ENCODE measurements at places on chromosomes 6 and 20. TPM values are rescaled to one million over a fixed set of nuclear protein-coding genes. Genes with fewer than 3 reads are reported as not detected.
A peak's percentile ranks its signal among the peaks of the same experiment; 100 is the strongest.

Gene RBM24
- not detected for total RNA-seq

GRCh38 chr6:82780334-82780733, 285.3 kb downstream of the UBE3D start:
- H3K4me1 ChIP-seq = no peaks in the 10 kb centered on the region
- peaks cover 2% of the 10 kb centered on the region for H3K27me3 ChIP-seq
- H3K27ac ChIP-seq = no peak overlapping the region
- no peak for DNase-seq
- no peak overlapping the region for H3K4me3 ChIP-seq
- H3K36me3 ChIP-seq = no peaks in the 10 kb centered on the region

- H3K4me1 ChIP-seq = peaks cover 17% of the 10 kb centered on the region
- peak overlapping the region; percentile 91 for H3K4me3 ChIP-seq
- no peak for DNase-seq
- H3K36me3 ChIP-seq = peaks cover 2% of the 10 kb centered on the region
- H3K27me3 ChIP-seq = peaks cover 63% of the 10 kb centered on the region
These were observed 41.5 kb upstream of the ZNFX1 start for GRCh38 chr20:49319208-49319809.

DNA sequence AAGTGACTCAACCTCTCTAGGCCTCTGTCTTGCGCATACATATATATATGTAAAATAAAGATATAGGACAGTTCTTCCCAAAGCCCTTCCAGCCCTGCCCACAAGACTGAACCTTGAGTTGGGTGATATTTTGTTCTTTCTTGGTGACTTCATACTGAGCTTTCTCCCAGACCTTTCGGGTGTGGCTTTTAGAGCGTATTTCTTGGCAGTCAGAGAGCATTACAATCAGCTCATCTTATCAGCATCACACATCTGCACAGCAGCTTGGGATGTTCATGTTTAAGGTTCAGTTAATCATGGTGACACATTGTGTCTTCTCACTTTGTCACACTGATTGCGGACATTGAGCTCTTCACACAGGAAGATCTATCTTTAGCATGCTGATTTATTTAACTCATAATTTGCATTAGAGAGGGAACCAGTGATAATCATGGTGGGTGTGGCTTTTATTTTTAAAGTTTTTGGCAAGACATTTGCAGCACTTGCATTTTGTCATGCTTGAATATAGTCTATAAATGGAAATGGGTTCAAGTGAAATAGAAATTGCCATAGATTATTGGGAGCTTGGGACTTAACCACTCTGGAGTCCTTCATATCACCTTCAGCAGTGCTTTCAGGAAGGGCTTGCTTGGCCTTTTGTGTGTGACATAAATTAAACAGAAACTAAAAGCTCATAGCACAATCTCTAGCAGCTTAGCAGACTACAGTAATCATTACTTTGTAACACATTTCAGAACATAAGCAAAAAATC, 8.3 kb downstream of the KIF3B start:
- H3K27me3 ChIP-seq = no peaks in the 10 kb centered on the region
- peak overlapping the region; percentile 73 for H3K4me3 ChIP-seq
- peaks cover 22% of the 10 kb centered on the region for H3K36me3 ChIP-seq
- peak overlapping the region; percentile 89 for H3K27ac ChIP-seq

Gene TMEM244
- total RNA-seq = 1.0 TPM

Gene SLC22A2
- not detected for total RNA-seq

DNA sequence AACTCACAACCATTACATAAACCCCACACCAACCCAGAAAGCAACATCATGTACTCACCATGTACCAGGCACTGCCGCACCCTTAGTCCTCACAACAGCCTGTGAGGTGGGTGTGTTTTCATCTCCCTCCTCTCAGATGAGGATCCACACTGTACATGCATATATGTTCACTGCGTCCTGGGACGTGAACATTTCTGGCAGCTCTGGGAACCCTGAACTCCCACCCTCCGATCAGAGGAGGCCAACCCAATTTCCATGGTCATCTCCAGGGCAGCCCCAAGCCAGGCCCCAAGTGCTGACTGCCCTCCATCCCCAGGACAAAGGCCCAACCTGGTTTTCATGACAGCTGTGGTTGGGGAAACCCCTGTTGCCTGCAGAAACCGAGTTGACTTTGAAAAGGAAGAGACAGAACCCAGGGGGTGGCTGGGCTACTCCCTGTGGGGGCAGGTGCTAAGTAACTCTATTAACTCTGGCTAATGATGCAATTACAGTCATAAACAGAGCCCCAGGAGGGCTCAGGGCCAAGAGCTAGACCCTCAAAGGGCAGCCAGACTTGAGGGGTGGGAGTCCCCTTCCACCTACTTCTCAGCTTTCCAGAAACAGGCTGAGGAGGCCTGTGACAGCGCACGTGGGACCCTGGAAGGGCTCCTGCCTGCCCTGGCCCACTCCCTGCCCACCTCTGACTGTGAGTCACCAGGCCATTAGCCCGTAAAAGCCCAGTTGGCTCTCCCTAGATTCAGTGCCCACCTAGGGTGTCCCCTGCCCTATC, 2.6 kb downstream of the TFEB start:
- H3K27me3 ChIP-seq = no peaks in the 10 kb centered on the region
- H3K4me1 ChIP-seq = peaks cover 37% of the 10 kb centered on the region
- peak overlapping the region; percentile 58 for H3K4me3 ChIP-seq
- peak; percentile 60 for DNase-seq
- H3K27ac ChIP-seq = peak overlapping the region; percentile 58

DNA sequence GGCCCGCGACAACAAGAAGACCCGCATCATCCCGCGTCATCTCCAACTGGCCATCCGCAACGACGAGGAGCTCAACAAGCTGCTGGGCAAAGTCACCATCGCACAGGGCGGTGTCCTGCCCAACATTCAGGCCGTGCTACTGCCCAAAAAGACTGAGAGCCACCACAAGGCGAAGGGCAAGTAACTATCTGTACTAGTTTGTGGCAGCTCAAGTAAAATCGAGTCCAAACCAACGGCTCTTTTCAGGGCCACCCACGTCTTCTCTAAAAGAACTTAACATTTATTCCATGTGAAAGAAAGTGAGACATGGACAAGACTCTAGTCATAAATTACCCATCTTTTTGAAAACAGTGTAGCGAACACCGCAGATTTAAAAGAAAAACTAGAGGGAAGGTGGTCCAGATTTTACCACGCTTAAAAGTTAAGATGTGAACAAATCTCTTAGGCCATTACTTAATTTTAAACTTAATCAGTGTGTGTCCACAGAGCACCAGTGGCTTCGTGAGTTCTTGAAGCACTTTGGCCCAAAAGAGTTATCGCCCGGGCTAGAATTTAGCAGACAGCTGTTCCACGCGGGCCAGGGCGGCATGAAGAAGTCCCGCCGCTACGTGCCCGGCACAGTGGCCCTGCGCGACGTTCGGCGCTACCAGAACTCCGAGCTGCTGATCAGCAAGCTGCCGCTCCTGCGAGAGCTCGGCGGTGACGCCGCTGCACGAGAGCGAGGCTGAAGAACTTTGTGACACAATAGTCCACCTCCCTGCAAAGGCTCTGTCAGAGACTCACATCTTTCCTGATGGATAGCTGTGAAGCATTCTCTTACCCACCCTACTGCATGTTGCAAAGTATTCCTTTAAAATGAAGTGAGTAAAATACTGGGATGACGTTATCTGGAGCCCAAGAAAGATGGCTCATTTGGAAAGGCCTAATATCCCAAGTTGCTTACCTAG, 113.9 kb upstream of the PRSS16 start:
- H3K4me1 ChIP-seq = peaks cover 48% of the 10 kb centered on the region
- peak; percentile 85 for DNase-seq
- H3K4me3 ChIP-seq = no peak overlapping the region

DNA sequence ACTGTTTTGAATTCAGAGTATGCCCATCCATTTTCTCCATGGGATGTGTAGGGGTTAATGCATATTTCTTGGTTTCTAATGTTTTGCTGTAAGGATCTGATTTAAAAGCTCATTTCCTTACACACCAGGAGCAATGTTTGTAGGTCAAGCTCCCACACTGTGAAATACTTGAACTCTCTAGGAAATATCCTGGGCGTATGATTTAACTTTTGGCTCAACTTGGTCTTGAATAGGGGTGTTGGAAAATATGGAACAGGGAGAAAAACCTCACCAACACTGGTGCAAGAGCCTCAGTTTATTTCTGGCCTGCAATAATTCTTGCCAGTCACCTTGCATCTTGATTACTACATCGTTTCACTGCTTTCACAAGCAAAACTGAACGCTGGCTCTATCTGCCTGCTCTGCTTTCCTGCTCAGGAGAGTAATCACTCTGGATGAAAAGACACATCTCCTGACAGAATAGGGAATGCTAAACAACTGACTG, 25.1 kb upstream of the RFPL4B start:
- no peak for DNase-seq
- H3K27ac ChIP-seq = no peak overlapping the region
- H3K4me1 ChIP-seq = no peaks in the 10 kb centered on the region
- H3K27me3 ChIP-seq = peaks cover 26% of the 10 kb centered on the region
- no peak overlapping the region for H3K4me3 ChIP-seq

DNA sequence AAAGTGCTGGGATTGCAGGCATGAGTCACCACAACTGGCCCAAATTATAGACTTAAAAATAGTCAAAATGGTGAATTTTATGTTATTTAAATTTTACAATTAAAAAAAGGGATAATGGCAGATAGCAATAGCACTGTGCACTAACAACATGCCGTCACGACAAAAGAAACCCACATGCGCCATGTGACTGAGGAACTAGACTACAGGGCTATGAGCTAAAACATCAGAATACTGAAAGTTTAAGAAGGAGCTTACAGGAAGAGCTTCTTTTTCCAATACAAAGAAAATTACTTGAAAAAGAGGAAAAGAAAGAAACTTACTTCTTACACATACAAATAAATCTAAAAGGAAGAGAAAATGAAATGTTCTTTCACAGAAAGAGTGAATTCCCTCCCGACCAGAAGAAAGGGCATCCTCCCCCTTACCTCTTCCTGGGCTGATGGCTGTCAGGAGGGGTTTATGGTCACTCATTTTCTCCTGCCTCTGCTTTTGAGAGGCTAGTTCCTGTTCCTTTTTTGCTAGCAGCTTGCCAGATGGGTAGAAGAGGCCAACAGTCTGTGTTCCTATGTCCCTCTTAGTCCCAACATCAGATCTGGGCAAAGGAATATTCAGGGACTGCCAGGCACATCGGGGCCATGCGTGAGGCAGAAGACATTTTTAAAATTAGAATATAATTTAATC, 54.5 kb downstream of the DZANK1 start:
- H3K27ac ChIP-seq = no peak overlapping the region
- no peak overlapping the region for H3K4me3 ChIP-seq
- no peaks in the 10 kb centered on the region for H3K27me3 ChIP-seq

DNA sequence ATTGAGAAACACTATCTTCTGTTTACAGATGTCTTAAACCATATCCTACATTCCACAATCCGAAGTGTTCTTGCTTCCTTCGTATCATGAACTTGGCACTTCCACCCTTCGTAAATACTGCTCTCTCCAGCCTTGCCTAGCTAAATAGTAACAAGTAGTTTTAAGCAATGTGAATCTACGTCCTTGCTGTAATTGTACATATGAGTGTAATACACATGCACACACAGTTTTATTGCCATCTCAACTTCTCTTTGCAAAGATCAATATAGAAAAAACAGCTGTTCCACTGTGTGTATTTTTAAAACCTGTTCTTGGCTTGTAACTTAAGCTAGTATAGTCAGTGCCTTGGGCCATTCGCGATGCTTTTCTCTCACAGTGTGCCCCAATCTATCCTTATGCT, 1524.7 kb downstream of the GRIK2 start:
- H3K36me3 ChIP-seq = no peaks in the 10 kb centered on the region
- no peak overlapping the region for H3K27ac ChIP-seq
- DNase-seq = no peak

DNA sequence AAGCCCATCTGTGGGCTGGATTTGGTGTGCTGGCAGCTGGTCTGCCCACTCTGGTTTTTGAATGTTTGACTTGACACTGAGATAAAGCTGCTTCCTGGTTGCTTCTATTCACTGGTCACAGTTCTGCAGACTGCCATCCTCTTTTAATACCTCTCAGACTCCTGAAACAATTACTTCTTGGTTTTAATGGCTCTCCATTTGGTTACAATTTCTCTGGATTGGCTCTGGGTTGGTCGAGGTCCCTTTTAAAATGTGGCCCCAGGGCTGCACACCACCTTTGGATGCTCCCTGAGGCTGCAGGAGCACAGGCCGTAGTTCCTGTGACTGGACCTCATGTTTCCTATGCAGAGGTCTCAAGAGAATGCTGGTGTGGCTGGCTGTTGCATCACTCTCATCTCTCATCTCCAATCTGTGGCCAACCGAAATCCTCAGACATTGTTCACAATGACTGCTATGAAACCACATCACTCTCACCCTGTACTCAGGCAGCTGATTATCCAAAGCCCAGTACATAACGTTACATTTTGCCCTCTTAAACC, 98.5 kb downstream of the INSM1 start:
- no peak for DNase-seq
- H3K4me3 ChIP-seq = no peak overlapping the region
- peaks cover 13% of the 10 kb centered on the region for H3K4me1 ChIP-seq
- H3K27me3 ChIP-seq = no peaks in the 10 kb centered on the region

- H3K27me3 ChIP-seq = no peaks in the 10 kb centered on the region
- peaks cover 2% of the 10 kb centered on the region for H3K4me1 ChIP-seq
- H3K4me3 ChIP-seq = no peak overlapping the region
- H3K36me3 ChIP-seq = no peaks in the 10 kb centered on the region
These were observed 35.3 kb downstream of the FOXP4 start for GRCh38 chr6:41581381-41581991.

Gene TINAG
- not detected for total RNA-seq

- H3K27me3 ChIP-seq = no peaks in the 10 kb centered on the region
- no peak overlapping the region for H3K27ac ChIP-seq
- H3K36me3 ChIP-seq = peaks cover 40% of the 10 kb centered on the region
- no peak for DNase-seq
- H3K4me3 ChIP-seq = no peak overlapping the region
- peaks cover 50% of the 10 kb centered on the region for H3K4me1 ChIP-seq
These were observed 63.2 kb downstream of the HIVEP2 start for GRCh38 chr6:142881761-142882160.

- no peaks in the 10 kb centered on the region for H3K36me3 ChIP-seq
- H3K4me3 ChIP-seq = no peak overlapping the region
- peaks cover 7% of the 10 kb centered on the region for H3K4me1 ChIP-seq
- no peak overlapping the region for H3K27ac ChIP-seq
- H3K27me3 ChIP-seq = no peaks in the 10 kb centered on the region
These were observed 69.7 kb upstream of the TBC1D7 start for GRCh38 chr6:13398069-13398381.

- H3K27me3 ChIP-seq = no peaks in the 10 kb centered on the region
- DNase-seq = no peak
- no peak overlapping the region for H3K4me3 ChIP-seq
- H3K36me3 ChIP-seq = no peaks in the 10 kb centered on the region
- no peaks in the 10 kb centered on the region for H3K4me1 ChIP-seq
These were observed 16.2 kb downstream of the METTL24 start for GRCh38 chr6:110341663-110342596.

Gene SMIM8
- 11.9 TPM for total RNA-seq
